ENCODE measurements at places on chromosomes 4 and X. TPM values are rescaled to one million over a fixed set of nuclear protein-coding genes. Genes with fewer than 3 reads are reported as not detected.
A peak's percentile ranks its signal among the peaks of the same experiment; 100 is the strongest.

Gene FGF5
- total RNA-seq, result 5.4 TPM

DNA sequence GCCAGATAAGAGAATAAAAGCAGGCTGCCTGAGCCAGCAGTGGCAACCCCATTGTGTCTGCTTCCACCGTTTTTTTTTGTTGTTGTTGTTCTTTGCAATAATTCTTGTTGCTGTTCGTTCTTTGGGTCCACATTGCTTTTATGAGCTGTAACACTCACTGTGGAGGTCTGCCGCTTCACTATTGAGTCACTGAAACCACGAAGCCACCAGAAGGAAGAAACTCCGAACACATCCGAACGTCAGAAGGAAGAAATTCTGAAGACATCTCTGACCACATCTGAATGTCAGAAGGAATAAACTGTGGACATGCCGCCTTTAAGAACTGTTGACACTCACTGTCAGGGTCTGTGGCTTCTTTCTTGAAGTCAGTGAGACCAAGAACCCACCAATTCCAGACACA, 110.5 kb downstream of the PCDH18 start:
- DNase-seq, result peak; percentile 50

Gene COL4A6
- 7.2 TPM for total RNA-seq

DNA sequence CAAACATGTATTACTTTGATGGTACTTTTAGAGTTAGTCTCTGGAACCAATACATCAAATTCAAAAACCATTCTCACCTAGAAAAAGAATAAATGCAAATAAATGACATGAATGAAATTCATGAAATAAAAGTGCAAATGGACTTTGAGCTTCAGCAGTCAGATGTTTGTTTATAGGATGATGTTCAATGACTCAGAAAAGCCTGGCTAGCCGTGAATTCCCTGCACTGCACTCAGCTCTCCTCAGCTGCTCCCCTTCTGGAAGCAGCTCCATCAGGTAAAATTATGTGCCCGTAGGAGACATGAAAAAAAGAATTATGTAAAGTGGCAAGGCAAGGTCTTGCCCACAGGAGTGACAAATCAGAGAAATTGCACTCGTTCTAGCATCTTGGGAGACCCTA, 390.6 kb downstream of the GPM6A start:
- peak; percentile 50 for DNase-seq

Gene RBM46
- not detected for total RNA-seq

Gene PI4K2B
- total RNA-seq, result 21.0 TPM

Gene CT83
- not detected for total RNA-seq

Gene GAR1
- total RNA-seq, result 2.6 TPM

GRCh38 chr4:94831607-94832006, 73.9 kb downstream of the BMPR1B start:
- no peak for DNase-seq

DNA sequence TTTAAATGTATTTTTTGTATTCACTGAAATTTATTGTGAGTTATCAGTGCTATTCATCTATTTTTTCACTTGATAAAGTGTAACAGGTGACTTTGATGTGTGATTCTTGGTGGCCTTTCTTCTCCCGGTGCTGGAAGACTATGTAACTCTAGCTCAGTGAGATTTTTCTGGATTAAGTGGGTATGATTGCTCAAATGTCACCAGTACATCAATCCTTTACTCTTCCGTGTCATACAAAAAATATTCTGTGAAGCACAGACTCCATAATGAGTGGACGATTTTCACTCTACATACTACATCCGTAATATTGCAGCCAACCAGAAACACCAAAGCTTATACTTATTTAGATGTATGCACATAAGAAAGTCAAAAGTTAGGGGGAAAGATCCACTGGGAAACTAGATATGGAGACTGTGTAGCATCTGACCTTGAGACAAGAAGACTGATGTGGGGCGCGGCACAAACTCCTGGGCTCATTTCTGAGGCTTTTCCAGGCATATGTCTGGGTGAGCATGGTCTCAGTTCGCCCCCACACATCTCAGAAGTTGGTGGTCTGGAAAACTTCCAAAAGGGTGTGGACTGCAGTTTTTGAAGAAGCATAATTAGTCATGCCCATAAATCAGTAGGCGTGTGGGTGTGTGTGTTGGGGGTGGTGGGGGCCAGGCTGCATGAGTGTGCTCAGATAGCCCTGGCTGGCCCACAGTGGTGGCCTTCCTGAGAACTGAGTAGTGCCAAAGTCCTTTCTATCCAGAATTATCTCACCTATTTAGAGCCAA, 53.9 kb upstream of the TENM3 start:
- peak; percentile 100 for DNase-seq

DNA sequence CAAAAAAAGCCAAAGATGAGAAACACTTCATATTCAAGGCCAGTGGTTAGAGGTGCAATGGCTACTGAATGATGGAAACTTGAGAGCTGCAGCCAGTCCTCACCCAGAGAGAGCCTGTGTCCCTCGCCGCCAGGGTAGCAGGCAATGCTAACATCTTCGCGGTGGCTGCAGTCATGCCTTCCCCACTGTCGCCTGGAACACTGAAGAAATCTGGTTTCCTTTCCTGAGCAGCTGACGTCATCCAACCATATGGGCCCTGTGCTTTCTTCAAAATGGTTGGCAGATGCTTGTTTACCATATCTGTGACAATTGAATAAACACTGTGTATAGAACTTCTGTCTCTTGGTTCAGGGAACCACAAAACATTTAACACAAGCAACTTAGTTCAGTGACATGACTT, 39.7 kb downstream of the PRSS12 start:
- peak; percentile 35 for DNase-seq

GRCh38 chr4:52911684-52912294, 49.7 kb downstream of the RASL11B start:
- peak; percentile 51 for DNase-seq

GRCh38 chr4:174714393-174715211, 114.4 kb downstream of the GLRA3 start:
- DNase-seq, result peak; percentile 47

Gene NPY2R
- total RNA-seq, result not detected

DNA sequence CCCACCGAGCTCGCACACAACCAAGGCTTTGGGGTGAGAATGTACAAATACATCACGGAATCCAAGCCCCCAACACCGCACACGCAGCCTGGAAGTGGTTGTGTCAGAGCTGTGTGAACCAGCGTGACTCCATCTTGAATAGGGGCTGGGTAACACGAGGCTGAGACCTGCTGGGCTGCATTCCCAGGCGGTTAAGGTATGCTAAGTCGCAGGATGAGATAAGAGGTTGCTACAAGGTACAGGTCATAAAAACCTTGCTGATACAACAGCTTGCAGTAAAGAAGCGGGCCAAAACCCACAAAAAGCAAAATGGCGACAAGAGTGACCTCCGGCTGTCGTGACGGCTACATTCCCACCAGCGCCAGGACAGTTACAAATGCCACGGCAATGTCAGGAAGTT, 258.4 kb downstream of the DHRSX start:
- no peak for DNase-seq

DNA sequence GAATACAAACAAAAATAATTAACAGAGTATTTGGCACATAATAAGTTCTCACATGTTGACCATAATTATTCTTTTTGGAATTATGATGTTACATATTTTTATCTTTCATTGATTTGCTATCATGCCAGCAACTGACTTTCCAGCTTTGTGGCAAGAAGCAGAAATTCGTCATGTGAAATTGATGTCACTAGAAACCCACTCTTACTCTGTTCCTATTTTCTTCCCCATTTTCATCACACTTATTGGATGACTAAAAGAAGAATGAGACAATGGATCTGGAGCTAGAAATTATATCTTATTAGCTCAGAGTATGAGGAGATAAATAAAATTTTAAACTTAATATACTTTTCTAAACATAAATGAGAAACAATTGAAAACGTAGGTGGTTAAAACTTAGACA, 31.9 kb downstream of the EGF start:
- DNase-seq, result no peak

DNA sequence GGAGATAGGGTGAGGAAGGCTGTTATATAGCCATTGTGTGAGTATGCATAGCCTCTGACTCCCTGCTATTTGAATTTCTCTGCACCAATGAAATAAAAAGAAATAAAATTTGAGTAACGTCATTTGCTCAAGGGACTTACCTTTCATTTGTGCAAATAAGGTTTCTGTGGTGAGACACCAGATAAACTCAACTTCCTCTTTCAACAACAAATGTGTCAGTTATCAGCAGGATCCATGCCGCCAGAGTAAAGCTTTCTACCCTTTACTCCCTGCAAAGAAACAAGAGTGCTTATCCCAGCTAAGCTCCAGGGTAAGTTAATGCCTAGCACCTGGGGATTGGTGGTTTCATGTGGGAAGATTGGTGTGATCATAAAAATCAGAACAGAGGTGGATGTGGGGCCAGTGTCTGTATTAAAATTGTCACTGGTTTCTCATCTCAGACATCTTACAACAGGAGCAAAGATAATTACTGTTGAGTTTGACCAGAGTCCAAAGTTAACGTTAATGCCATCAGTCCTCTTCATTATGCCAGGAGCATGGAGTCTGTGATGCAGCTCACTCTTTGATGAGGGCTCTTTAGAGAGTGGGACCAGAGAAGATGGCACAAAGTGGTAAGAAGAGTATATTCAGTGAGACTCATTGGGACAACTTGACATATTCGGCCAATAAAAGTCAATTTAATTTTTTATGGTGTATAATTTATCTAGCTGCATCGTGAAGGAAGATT, at the start of gene P2RY10:
TSS of gene P2RY10 (plus strand) at position 206 of the 727 bp plus-strand sequence. CDS start 15,130 bp downstream, outside the sequence.
- DNase-seq, result no peak

Gene AFM
- total RNA-seq, result not detected

GRCh38 chr4:158018831-158019230, 154.0 kb downstream of the GASK1B start:
- DNase-seq, result no peak

DNA sequence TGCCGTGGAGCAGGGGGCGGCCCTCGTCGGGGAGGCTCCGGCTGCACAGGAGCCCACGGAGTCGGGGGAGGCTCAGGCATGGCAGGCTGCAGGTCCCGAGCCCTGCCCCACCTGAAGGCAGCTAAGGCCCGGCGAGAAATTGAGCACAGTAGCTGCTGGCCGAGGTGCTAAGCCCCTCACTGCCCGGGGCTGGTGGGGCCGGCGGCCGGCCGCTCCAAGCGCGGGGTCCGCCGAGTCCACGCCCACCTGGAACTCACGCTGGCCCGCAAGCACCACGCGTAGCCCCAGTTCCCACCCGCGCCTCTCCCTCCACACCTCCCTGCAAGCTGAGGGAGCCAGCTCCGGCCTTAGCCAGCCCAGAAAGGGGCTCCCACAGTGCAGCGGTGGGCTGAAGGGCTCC, 589.4 kb downstream of the PPP4R3C start:
- DNase-seq, result no peak

DNA sequence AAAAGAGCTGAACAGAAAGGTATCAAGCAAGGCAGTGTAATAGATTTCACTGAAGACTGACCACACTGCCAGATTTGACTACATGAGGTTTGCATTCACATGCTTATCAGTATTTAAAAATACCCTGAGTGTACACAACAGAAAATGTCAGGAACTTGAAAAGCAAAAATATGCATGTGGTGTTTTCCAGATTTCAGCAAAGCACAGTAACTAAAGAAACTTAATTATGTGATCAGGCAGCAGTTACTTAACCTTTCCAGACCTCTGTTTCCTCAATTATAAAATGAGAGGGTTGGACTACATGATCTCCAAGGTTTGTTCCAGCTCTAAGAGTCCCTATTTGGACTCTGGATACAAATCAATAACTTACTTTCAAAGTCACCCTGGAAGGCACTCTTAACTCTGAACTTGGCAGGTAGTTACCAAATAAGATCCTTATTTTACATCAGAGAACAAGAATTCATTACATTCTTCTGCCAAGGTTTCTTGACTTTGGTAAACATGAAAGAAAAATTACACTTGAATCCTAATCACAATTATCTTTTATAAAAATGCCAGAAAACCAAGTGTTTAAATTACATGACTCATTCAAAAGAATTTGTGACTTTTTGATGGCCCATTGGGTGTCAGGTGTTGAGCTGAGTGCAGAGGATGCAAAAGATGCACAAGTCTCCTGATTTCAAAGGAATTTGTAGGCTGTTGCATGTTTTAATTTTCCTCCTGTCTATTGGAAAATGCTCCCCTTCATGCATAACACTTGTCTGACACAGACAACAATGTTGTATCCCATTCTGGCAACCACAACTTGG, 241.6 kb downstream of the MGST2 start:
- DNase-seq, result no peak

DNA sequence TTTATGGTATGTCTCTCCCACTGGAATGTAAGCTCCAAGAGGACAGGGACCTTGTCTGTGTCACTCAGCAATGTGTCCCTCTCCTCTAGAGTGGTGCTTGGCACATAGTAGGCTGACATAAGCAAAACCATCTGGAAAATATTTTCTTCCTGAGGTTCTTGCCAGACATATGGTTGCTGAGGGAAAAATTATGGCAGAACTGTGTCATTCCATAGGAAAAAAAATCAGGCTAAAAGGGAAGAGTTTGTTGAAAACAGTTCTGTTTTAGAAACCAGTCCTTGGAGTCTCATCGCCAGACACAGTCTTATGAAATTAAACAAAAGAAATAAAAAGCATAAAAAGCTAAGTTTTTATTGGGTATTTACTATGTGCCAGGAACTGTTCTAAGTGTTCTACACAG, 60.9 kb downstream of the RTL9 start:
- DNase-seq, result no peak

DNA sequence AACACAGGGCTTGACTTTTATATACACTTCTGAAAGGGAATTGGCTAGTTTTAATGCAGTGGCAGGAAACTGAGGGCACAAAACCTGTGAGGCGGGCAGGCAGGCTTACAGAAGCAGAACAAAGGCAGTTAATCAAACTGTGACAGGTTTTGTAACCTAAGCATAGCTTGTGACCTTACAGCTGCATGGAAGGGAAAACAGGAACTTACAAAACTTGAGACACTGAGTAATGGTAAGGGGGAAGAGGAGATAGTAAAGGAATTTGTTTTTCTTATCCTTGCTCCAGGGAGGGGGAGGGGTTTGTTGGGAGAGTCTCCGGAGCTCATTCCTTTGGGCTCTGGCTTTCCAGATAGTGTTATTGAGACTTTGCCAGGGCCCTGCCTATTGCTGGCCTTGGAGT, 55.6 kb downstream of the SLITRK4 start:
- DNase-seq, result no peak

- DNase-seq, result no peak
Observed at GRCh38 chr4:97627750-97628149, 515.5 kb downstream of the STPG2 start.

DNA sequence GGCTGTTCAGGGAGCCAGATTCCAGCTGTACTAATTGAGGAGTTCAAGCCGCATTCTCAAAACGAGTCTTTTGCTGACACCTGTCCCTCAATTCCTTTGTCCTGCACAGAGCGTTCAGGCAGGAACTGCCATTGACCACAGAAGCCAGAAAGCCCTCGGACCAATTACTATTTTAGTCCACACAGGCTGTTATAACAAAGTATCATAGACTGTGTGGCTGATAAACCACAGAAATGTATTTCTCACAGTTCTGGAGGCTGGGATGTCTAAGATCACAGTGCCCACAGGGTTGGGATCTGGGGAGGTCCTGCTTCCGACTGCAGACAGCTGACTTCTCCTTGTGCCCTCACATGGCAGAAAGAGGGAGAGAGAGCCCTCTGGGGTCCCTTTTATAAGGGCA, 119.8 kb upstream of the ATP6AP2 start:
- DNase-seq, result no peak

GRCh38 chr4:168715896-168716295, 219.0 kb downstream of the PALLD start:
- no peak for DNase-seq

Measured in fibroblast of lung (primary cell).